ENCODE measurements at places on chromosomes 11 and 22.
A peak's percentile ranks its signal among the peaks of the same experiment; 100 is the strongest.

- H3K4me3 ChIP-seq, result no peak overlapping the region
- peaks cover 23% of the 10 kb centered on the region for H3K36me3 ChIP-seq
- H3K4me1 ChIP-seq, result peaks cover 7% of the 10 kb centered on the region
- no peak overlapping the region for H3K27ac ChIP-seq
- no peaks in the 10 kb centered on the region for H3K27me3 ChIP-seq
These were observed 4.7 kb downstream of the PYGM start for GRCh38 chr11:64754919-64755662.

- H3K4me3 ChIP-seq, result no peak overlapping the region
- no peaks in the 10 kb centered on the region for H3K36me3 ChIP-seq
- H3K27me3 ChIP-seq, result no peaks in the 10 kb centered on the region
- H3K4me1 ChIP-seq, result no peaks in the 10 kb centered on the region
- no peak for DNase-seq
These were observed 133.1 kb downstream of the CTTN start for GRCh38 chr11:70531281-70532065.

DNA sequence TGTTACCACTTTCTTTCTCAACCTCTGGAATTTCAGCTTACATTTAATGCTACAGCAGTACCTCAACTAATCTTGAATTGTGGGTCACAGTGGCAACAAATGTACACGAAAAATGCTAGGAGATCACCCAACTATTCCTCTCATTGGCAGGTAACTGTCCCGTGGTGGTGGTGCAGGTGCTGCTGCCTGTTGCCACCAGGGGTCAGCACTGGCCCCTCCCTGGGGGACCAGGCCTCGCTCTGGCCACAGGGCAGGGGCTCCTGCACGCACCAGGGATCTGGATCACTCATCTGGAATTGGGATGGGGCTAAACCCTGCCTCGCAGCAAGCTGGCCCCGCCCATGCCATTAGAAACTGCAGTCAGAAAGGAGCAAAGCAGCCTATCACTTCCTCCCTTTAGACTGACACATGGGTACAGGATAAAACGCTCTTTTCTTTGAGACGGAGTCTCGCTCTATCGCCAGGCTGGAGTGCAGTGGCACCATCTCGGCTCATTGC is 6.9 kb upstream of the POLDIP3 start:
- peak; percentile 27 for DNase-seq
- peaks cover 7% of the 10 kb centered on the region for H3K36me3 ChIP-seq
- H3K27me3 ChIP-seq, result no peaks in the 10 kb centered on the region
- H3K4me1 ChIP-seq, result no peaks in the 10 kb centered on the region

DNA sequence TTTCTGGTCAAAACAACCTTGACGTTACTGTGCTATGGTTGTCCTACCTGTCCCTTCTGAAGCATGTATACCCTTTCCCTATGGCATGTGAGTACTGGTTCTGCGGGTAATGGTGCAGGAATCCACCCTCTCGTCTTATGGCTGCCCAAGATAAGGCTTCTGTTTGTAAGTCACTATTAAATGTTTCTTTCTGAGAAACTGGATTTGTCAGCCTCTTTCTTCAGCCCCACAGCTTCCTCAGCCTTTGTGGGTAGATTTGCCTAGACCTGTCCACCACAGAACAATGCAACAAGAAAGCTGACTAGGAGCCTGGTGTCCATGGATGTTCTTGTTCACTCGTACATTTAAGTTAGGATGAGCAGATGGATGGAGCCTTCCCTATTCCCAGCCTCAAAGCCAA is 14.4 kb downstream of the MMP7 start:
- H3K27me3 ChIP-seq, result peaks cover 19% of the 10 kb centered on the region
- H3K36me3 ChIP-seq, result no peaks in the 10 kb centered on the region
- no peak for DNase-seq
- no peak overlapping the region for H3K27ac ChIP-seq
- H3K4me3 ChIP-seq, result no peak overlapping the region

GRCh38 chr22:44880610-44881290 is 128.4 kb downstream of the ARHGAP8 start:
- DNase-seq, result no peak
- no peaks in the 10 kb centered on the region for H3K27me3 ChIP-seq

DNA sequence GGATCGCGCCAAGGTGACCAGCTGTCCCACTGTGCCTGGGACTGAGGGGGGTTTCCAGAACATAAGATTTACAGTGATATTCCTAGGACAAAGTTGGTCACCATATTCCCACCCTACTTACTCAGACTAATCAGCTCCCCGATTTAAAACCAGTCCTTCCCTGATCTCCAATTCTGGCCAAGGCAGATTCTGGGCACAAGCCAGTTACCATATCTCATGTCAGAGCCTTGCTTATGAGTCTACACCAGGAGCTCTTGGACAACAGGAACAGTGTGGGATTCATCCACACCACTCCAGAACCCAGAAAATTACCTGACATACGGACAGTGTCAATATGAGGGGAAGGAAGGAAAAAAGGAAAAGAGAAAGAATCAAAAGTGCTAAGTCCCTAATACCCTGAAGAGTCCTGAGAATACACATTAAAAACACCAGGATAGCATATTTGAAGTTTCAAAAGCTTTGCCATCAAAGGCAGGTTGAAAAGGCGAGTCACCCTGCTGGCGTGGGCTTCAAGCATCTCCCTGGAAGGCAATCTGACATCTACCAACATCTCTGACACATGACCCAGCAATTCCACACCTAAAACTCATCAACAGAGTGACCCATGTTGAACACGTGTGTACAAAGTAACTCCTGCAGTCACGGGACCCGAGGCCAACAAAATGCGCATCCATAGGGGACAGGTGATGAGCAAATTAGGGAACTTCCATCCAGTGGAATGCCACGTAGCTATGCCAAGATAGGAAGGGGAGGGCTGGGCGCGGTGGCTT is 8.0 kb upstream of the IL2RB start:
- H3K4me3 ChIP-seq, result no peak overlapping the region
- peak; percentile 42 for DNase-seq
- H3K36me3 ChIP-seq, result no peaks in the 10 kb centered on the region
- H3K4me1 ChIP-seq, result peaks cover 55% of the 10 kb centered on the region

DNA sequence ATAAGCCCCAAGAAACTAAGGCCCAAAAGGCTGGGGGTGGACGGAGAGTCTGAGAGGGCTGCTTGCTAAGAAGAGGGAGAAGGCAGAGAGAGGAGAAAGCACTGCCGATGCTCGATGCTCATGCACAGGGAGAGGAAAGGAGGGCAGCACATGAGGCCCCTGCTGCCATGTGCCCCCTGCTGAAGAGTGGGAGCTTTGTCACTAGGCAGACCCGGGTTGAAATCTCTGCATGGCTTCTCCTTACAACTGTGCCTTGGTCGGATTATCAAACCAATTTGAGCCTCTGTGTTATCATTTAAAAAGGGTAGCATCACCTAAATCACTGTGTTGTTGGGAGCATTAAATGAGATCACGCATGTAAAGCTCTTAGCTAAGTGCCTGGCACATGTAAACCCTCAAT is 330.5 kb downstream of the NXPE2 start:
- DNase-seq, result no peak
- H3K36me3 ChIP-seq, result no peaks in the 10 kb centered on the region
- H3K27ac ChIP-seq, result no peak overlapping the region
- H3K27me3 ChIP-seq, result no peaks in the 10 kb centered on the region

DNA sequence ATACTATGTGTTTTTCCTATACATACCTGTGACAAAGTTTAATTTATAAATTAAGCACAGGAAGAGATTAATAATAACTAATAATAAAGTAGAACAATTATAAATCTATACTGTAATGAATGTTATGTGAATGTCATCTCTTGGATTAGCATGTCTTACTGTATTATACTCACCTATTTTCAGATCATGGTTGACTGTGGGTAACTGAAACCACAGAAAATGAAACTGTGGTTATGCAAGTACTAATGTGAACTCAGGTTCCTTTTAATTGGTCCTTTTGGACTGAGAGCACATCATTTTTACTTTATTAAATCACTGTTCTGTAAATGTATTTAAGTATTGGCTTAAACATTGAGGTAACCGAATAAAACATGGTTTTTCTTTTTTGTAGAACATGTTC is 108.8 kb downstream of the PPP6R3 start:
- no peak overlapping the region for H3K4me3 ChIP-seq
- peaks cover 19% of the 10 kb centered on the region for H3K4me1 ChIP-seq
- H3K36me3 ChIP-seq, result peaks cover 66% of the 10 kb centered on the region
- H3K27me3 ChIP-seq, result no peaks in the 10 kb centered on the region
- H3K27ac ChIP-seq, result no peak overlapping the region

GRCh38 chr11:35650467-35650866 is 12.1 kb upstream of the TRIM44 start:
- no peak overlapping the region for H3K27ac ChIP-seq
- no peak overlapping the region for H3K4me3 ChIP-seq
- no peaks in the 10 kb centered on the region for H3K4me1 ChIP-seq
- peaks cover 32% of the 10 kb centered on the region for H3K27me3 ChIP-seq
- no peak for DNase-seq

GRCh38 chr22:18056161-18056666 is 21.6 kb upstream of the PEX26 start:
- peaks cover 5% of the 10 kb centered on the region for H3K4me1 ChIP-seq
- no peak overlapping the region for H3K4me3 ChIP-seq
- H3K36me3 ChIP-seq, result no peaks in the 10 kb centered on the region
- DNase-seq, result no peak
- H3K27me3 ChIP-seq, result peaks cover 3% of the 10 kb centered on the region

DNA sequence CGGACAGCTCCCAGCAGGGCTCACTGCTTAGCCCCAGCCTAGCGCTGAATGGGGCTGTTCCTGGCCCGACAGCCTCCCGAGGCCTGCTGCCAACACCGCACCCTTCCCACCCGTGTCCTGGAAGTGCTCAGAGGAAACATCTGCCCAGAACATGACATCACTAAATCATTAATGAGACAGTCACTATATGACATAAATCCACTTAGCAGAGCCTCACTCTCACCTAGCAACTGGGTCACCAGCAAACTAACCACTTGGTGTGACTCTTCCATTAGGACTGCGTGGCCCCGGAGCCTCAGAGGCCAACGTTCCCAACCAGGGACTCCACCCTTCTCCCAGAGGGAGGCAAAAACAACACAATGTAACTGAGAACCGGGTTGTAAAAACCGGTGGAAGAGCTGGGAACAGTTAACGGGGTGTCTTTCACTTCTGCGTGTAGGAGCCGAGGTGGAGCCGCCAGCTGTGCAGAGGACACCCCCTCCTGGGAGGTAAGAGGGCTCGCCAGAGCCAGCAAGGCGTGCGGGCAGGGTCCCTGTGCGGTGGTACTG is 21.4 kb upstream of the PACSIN2 start:
- no peaks in the 10 kb centered on the region for H3K4me1 ChIP-seq
- no peak for DNase-seq
- H3K4me3 ChIP-seq, result no peak overlapping the region
- H3K36me3 ChIP-seq, result no peaks in the 10 kb centered on the region

DNA sequence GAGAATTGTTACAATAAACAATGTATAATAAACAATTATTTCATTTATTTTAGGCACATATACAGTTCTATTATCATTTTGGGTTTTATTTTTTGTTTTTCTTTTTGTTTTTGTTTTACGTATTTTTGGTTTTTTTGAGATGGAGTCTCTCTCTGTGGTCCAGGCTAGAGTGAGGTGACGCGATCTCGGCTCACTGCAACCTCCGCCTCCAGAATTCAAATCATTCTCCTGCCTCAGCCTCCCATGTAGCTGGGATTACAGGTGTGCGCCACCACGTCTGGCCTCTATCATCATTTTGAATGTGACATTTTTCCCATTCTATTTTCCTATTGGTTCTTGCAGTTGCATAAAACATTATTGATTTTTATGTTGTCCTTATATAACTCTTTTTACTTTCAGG is 20.4 kb upstream of the OR52A1 start:
- no peaks in the 10 kb centered on the region for H3K27me3 ChIP-seq
- no peaks in the 10 kb centered on the region for H3K36me3 ChIP-seq
- no peak overlapping the region for H3K4me3 ChIP-seq
- no peak overlapping the region for H3K27ac ChIP-seq
- no peak for DNase-seq
- H3K4me1 ChIP-seq, result no peaks in the 10 kb centered on the region

DNA sequence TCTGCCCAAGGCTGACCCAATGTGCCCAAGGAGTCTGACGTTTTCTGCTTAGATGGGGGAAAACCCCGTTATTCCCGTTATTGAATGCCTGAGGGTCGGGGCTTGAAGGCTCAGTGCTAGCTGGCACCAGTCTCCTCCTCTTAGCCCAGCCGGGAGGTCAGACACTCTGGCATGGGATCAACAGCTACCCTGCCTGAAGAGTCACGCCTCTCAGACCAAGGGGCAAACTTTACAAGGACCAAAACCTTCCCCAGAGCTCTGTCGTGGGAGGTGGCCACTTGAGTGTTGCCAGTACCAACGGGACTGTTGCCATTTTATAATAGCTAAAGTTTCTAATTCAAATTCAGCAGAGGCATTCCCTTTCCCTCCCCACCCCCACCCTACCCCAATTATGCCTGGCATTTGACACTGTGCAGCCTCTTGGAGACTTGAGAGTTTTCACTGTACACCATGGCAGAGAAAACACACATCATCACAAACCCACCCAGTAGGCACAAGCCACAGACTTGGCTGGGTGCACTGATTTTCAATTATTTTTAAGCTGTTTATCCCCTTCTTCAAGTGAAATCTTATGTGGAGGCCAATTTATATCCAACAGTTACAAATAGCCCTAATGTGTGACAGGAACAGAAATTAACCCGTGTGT is 137.5 kb upstream of the SYT13 start:
- no peaks in the 10 kb centered on the region for H3K36me3 ChIP-seq
- DNase-seq, result no peak
- no peak overlapping the region for H3K27ac ChIP-seq
- peaks cover 7% of the 10 kb centered on the region for H3K27me3 ChIP-seq
- H3K4me3 ChIP-seq, result no peak overlapping the region

- H3K4me3 ChIP-seq, result peak overlapping the region; percentile 48
- H3K36me3 ChIP-seq, result peaks cover 9% of the 10 kb centered on the region
- no peaks in the 10 kb centered on the region for H3K27me3 ChIP-seq
- peaks cover 32% of the 10 kb centered on the region for H3K4me1 ChIP-seq
- no peak for DNase-seq
- H3K27ac ChIP-seq, result no peak overlapping the region
These were observed 2.4 kb downstream of the CTSD start for GRCh38 chr11:1761110-1761856.

- no peak overlapping the region for H3K27ac ChIP-seq
- H3K27me3 ChIP-seq, result no peaks in the 10 kb centered on the region
- H3K36me3 ChIP-seq, result no peaks in the 10 kb centered on the region
- no peaks in the 10 kb centered on the region for H3K4me1 ChIP-seq
- DNase-seq, result no peak
- no peak overlapping the region for H3K4me3 ChIP-seq
These were observed 261.1 kb downstream of the SBF2 start for GRCh38 chr11:10032935-10033334.

DNA sequence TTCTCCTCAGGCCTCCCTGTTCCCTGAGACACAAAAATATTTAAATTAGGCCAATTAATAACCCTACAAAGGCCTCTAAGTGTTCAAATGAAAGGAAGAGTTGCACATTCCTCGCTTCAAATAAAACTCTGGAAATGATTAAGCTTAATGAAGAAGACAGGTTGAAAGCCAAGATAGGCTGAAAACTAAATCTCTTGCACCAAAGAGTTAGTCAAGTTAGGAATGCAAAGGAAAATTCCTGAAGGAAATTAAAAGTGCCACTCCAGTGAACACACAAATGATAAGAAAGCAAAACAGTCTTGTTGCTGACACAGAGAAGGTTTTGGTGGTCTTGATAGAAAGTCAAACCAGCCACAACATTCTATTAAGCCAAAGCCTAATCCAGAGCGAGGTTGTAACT is 574.4 kb downstream of the OPCML start:
- no peaks in the 10 kb centered on the region for H3K4me1 ChIP-seq
- no peak overlapping the region for H3K27ac ChIP-seq
- DNase-seq, result no peak

Data from T-helper 2 cell treated with Interferon-gamma antibody and Interleukin-4, amounts not matched to agents 5 μg/mL and 100 μg/mL, for 36 hours (primary cell).